ENCODE measurements at places on chromosomes 5 and 9.

GRCh38 chr5:1594357-1595106 lies 70.8 kb upstream of the LPCAT1 start:
- peak; percentile 72 for DNase-seq

DNA sequence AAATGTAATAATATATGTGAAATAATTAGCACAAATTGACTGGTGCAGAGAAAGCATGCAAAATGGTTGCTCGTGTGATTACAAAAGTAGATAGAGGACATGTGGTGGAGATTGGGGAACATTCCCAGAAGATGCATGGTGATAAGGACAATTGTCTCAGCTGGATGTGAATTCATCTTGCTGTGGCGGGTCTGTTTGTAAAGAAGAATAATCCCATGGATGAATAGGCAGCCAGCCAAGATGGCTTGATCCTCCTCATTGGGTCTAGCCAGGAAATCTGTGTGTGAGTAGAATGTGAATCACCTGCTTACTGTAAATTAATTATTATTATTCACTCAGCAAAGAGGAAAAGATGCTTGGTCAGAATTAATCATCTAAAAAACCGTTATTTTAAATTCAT lies 12.6 kb upstream of the DPYSL3 start:
- DNase-seq: no peak

DNA sequence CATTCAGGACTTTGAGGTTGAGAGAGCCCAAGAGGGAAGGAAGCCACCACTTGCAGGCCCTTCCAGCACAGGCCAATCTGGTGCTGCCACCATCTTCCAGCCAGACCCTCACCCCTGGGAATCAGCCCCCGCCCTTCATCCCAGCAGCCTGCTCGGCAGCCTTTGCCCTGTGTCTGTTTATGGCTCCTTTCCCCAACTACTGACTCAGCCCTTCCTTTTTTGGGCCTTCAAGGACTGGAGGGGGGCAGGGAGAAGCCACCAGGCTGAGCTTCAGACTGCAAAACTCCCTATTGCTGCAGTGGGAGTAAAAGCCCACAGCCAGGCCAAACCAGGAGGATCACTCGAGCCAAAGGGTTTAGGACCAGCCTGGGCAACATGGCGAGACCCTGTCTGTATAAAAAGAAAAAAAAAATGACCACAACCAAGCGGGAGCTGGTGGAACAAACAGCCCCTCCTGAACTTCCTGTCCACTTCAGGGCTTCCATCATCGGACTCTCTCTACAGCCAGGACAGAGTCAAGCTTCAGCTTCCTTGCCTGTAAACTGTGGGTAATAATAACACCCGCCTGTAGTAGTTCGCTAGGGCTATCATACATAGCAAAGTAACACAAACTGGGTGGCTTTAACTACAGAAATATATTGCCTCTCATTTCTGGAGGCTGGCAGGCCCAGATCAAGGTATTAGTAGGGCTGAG lies 85.9 kb upstream of the IL17B start:
- DNase-seq: no peak

- DNase-seq: no peak
These were observed 84.9 kb downstream of the SPOCK1 start for GRCh38 chr5:137414112-137414755.

- DNase-seq: no peak
These were observed 245.3 kb downstream of the PDE4D start for GRCh38 chr5:59648038-59648831.

GRCh38 chr9:4620881-4621555 lies 41.1 kb upstream of the PLPP6 start:
- DNase-seq: no peak

DNA sequence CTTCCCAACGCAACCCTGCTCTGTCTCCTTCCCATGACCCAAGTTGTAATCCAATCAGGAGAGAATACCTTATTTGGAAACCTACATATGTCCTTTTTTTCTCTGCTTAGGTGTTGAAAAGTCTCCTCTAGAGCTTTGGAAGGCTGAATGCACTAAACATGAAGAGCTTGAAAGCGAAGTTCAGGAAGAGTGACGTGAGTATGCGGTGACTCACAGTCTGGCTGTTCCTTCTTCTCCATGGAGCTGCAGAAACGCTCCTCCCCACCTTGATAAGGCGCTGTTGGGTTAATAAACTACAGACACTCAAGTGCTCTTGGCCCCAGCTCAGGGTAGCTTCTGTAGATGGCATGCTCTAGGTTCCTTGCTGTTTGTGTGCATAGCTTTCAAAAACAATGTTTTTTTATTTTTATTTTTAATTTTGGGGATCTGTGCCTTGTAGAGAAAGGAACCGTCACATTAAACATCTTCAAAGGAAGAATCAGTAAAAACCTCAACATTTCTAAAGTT lies 30.7 kb downstream of the RAI14 start:
- DNase-seq: no peak

DNA sequence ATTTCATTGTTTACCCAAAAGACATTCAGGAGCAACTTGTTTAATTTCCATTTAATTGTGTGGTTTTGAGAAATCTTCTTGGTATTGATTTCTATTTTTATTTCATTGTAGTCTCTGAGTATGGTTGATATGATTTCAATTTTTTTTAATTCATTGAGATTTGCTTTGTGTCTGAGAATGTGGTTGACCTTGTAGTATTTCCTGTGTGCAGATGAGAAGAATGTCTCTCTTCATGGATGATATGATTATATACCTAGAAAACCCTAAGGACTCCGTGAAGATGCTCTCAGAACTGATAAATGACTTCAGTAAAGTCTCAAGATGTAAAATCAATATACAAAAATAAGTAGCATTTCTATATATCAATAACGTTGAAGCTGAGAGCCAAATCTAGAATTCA lies 202.4 kb upstream of the CDH9 start:
- DNase-seq: no peak

- DNase-seq: no peak
These were observed 1087.7 kb downstream of the CDH12 start for GRCh38 chr5:21765406-21765805.

GRCh38 chr5:154190595-154191304 lies at the start of gene GALNT10:
GALNT10 (plus strand) TSS chr5:154190733; CDS start chr5:154190867, 134 bp downstream.
- peak; percentile 52 for DNase-seq

- peak; percentile 5 for DNase-seq
These were observed 32.4 kb upstream of the CAST start for GRCh38 chr5:96629774-96630173.

GRCh38 chr9:96128880-96129279 lies 173.1 kb downstream of the HSD17B3 start:
- DNase-seq: no peak

- no peak for DNase-seq
These were observed 26.0 kb downstream of the FLT4 start for GRCh38 chr5:180623411-180623834.

- peak; percentile 50 for DNase-seq
These were observed 37.7 kb downstream of the LAMC3 start for GRCh38 chr9:131046581-131047202.

- no peak for DNase-seq
These were observed 360 bp downstream of the KLF4 start for GRCh38 chr9:107489144-107489673.

DNA sequence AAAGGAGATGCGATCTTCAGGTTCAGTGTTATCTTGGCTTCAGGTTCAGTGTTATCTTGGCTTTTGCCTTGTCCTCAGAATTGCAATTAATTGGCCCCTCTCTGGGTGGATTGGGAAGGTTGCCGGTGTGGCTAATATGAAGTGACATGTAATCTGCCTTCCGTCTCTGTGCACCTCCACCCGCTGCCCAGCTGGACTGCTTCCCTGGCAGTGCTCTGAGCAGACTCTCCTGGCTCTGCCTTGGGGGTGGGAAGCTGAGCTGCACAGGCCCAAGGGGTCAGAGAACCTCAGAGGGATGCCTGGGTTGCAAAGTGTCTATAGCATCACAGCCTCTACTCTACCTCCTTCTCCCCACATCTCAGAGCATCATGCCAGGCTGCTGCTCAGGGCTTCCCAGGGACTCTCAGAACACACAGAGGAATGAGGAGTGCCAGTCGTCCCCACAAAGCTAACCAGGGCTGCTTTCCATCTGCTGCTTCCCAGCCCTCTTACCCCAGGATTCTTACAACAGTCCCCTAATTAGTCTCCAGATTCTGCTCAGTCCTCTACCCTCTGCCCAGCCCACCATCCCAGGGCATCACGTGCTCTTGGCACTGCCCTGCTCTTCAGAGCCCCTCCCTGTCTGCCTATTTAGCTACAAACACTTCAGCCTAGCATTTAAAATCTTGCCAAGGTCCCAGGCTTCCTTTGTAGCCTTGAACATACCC lies 54.4 kb upstream of the AFAP1L1 start:
- DNase-seq: no peak

DNA sequence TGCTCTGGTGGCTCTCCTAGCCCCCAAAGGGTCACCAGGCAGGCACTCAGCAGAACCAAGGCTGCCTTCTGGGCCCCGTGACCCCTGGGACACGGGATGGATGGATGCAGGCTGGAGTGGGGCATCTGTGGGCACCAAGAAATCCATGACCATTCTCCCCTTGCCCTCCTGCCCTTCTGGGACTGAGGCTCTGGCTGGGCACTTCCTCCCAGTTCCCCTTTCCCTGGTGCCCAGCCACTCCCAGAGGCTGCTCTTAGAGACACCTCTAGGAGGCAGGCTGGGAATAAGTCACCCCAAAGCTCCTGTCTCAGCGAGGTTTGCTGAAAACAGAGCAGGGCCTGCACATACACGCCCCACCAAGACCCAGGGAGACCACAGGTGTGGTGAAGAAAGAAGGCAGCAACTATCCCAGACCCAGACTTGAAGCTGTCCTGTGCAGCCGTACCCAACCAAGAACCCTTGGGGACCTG lies 943 bp downstream of the STING1 start:
- DNase-seq: no peak

DNA sequence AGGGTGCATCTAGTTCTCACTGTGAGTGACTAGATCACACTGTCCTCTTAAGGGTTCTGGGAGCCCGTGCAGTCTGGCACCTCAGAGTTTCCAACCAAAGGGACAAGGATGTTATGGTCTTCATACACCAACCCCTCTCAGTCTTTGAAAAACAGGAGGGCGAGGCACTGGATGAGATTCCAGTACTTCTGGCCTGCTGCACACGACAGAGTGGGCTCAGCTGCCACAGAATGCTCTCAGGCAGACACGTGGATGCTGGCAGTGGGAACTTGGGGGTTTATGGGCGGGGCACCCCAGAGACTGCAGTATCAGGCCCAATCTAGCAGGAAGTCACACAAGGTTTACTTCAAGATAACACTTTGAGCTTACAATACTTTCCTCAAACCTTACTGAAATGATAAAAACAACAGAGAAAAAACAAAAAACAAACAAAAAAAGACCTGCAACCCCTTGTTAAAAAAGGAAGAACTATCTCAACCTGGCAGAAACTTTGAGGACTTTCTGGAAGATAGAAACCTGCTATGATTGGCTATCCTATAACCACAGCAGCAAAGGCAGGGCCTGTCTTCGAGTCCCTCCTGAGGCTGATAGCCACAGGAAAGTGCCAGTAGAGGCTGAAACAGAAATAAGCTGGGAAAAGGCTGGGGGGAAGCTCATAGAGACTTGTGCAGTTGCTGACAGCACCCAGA lies 28.3 kb upstream of the TGFBR1 start:
- no peak for DNase-seq

DNA sequence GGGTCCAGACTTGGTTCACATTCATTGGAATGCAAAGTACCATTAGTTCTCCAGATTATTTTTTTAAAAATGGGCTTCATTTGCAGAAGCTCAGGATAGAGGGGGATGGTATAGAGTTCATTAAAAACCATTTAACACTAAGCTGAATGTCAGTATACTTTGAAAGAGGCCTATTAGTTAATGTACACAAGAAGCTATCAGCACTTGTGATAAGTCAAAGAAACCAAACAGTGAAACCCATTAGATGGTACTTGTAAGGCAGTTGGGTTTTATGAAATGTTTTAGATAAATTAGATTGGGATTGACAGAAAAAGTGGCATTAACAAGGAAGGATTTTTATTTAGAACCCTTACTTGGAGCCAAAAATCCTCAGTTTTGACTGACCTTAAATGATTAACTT lies 229.2 kb upstream of the MPDZ start:
- DNase-seq: no peak

DNA sequence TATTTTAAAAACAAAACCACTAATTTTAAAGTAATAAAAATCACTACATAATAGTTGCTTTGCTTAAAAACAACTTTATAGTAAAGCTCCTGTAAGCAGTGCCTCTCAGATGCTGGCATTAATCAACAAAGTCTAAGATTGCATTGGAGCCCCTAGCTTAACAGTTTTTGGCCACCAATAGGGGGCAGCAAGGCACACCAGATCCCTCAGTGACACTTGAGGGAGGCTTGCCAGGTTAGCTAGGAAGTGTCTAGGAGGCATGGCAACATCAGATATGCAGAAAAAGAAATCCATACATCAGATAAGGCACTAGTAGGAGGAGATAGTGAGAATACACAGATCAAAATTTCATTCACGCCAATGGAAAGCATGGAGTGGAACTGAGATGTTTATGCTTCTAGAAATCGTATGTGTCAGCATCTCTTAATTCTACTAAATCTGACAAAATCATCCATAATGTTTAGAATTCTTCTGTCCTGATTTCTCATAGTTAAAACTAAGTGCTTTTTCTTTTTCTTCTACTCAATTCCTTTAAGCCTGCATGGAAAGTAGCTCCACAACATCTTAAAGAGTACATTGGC lies 73.6 kb upstream of the PAM start:
- peak; percentile 75 for DNase-seq

DNA sequence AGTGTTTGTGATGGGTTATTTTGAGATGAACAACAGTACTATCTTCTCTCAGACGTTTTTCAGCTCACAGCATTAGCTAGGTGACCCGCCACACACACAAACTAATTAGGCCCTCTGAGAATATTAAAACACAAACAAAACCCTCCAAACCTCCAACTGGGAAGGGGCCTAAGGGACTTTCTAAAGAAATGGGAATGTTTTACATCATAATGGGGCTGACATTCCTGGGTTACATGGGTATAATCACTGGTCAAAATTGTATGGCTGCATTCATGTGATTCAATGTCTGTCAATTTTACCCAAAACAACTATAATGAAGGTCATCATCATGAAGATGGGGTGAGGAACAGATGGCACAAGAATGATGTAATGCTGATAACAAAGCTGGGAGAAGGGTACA lies 59.6 kb downstream of the SPTLC1 start:
- DNase-seq: no peak

GRCh38 chr5:78797936-78798672 lies 149.5 kb upstream of the LHFPL2 start:
- DNase-seq: no peak

GRCh38 chr5:174832811-174833210 lies 108.4 kb downstream of the MSX2 start:
- DNase-seq: no peak

GRCh38 chr5:36787365-36788093 lies 89.0 kb upstream of the NIPBL start:
- DNase-seq: no peak
